ENCODE measurements at places on chromosomes 7 and 10.

DNA sequence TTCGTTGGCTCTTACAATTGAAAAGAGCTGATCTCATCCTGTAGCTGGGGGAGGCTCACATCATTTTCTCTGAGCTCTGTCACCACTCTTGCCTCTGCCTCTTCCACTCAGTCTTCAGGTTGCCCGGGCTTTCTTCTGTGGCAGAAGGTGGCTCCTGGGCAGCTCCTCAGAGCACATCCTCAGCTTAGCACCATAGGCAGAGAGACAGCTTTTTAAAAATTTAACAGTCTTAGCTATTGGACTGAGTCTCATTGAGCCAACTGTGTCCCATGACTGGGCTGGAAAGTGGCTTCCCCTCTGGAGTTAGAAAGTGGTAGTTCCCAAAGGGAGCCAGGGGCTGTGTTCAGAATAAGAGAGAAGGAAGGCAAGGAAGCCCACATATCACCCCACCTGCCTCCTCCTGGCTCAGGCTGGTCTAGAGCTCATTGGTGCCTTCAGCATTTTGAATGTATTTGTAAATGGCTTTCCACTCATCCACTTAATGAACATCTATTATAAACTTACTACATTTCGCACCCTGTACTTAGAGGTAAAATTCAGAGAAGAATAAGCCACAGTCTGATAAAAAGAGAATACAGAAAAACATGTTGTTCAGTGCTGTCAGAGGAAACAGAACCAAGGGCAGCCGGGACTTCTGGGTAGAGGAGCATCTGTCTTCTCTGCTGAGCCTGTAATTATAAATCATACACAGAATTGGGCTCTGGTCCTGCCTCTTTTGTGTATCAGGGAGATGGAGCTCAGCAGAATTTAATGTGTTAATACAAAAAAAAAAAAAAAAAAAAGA, 119.3 kb downstream of the WDFY4 start:
- H3K27ac ChIP-seq = no peak overlapping the region
- DNase-seq = no peak
- H3K4me1 ChIP-seq = peaks cover 7% of the 10 kb centered on the region
- peaks cover 24% of the 10 kb centered on the region for H3K27me3 ChIP-seq
- H3K36me3 ChIP-seq = peaks cover 5% of the 10 kb centered on the region

- no peak overlapping the region for H3K27ac ChIP-seq
- no peaks in the 10 kb centered on the region for H3K27me3 ChIP-seq
- no peaks in the 10 kb centered on the region for H3K36me3 ChIP-seq
- DNase-seq = no peak
- no peak overlapping the region for H3K4me3 ChIP-seq
Measured at GRCh38 chr7:34156336-34156735, 251.0 kb downstream of the BMPER start.

GRCh38 chr7:73865738-73866445, 4.9 kb downstream of the TMEM270 start:
- peaks cover 2% of the 10 kb centered on the region for H3K36me3 ChIP-seq
- H3K27me3 ChIP-seq = no peaks in the 10 kb centered on the region
- DNase-seq = no peak

DNA sequence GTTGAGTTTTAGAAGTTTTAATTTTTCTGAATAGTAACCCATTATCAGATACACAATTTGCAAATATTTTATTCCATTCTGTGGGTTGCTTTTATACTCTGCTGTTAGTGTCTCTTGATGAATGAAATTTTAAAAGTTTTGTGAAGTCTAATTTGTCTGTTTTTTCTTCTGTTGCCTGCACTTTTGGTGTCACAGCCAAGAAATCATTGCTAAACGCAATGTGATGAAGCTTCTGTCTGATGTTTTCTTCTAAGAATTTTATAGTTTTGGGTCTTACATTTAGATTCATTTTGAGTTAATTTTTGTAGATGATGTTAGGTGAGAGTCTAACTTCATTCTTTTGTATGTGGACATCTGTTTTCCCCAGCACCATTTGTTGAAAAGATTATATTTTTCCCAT, 330.0 kb upstream of the FOXK1 start:
- H3K36me3 ChIP-seq = no peaks in the 10 kb centered on the region
- no peak for DNase-seq
- H3K27me3 ChIP-seq = no peaks in the 10 kb centered on the region

DNA sequence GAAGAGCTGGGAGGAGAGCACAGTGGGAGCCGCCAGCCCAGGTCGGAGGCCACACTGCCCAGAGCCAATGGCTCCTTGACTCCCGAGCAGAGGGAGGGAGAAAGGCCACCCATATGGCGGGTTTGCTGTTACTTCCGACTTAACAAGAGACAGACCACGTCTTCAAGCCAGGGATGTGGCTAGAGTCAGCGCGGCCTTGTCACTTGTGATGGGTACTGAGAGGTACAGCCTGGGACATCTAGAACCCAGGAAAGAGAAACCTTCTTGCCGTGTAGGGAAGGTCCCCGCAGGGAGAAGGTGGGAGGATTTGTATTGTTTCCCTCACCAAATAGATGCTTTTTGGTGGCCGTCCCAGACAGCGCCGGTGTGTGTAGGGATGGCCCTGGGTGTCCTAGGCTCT, 127.6 kb downstream of the PAXIP1 start:
- H3K27me3 ChIP-seq = peaks cover 70% of the 10 kb centered on the region
- no peak overlapping the region for H3K4me3 ChIP-seq
- no peaks in the 10 kb centered on the region for H3K36me3 ChIP-seq
- no peaks in the 10 kb centered on the region for H3K4me1 ChIP-seq

GRCh38 chr7:93364806-93365205, 132.6 kb downstream of the VPS50 start:
- H3K27me3 ChIP-seq = peaks cover 8% of the 10 kb centered on the region
- no peak overlapping the region for H3K4me3 ChIP-seq
- H3K27ac ChIP-seq = no peak overlapping the region
- no peaks in the 10 kb centered on the region for H3K4me1 ChIP-seq

GRCh38 chr10:34816501-34817002, 1.5 kb upstream of the PARD3 start:
- H3K4me3 ChIP-seq = peak overlapping the region; percentile 36
- H3K4me1 ChIP-seq = peaks cover 7% of the 10 kb centered on the region
- H3K36me3 ChIP-seq = no peaks in the 10 kb centered on the region
- H3K27ac ChIP-seq = no peak overlapping the region
- DNase-seq = no peak

DNA sequence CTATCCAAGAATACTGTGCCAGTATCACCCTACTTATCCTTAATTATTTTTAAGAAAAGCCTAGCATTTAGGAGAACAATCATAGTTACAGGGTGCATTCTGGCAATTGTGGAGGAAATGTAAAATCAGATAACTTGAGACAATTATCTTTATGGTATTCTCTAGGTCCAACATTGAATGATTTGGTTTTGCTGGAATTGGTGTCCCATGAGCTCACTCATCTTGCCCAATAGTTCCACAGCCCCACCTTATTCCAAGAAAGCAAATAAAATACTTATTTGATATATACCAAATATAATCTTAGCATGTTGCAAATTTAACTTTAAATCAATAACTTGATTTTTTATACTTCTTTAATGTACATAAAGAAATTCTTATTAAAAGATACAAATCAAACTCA, 65.3 kb downstream of the DGKB start:
- H3K4me3 ChIP-seq = no peak overlapping the region
- no peaks in the 10 kb centered on the region for H3K4me1 ChIP-seq
- no peaks in the 10 kb centered on the region for H3K27me3 ChIP-seq
- no peak overlapping the region for H3K27ac ChIP-seq
- DNase-seq = no peak
- no peaks in the 10 kb centered on the region for H3K36me3 ChIP-seq

GRCh38 chr7:641269-641671, 85.2 kb upstream of the DNAAF5 start:
- no peaks in the 10 kb centered on the region for H3K27me3 ChIP-seq
- peaks cover 5% of the 10 kb centered on the region for H3K36me3 ChIP-seq
- no peak overlapping the region for H3K4me3 ChIP-seq
- peaks cover 4% of the 10 kb centered on the region for H3K4me1 ChIP-seq

GRCh38 chr10:110932505-110933180, 13.2 kb downstream of the SHOC2 start:
- no peak for DNase-seq
- H3K27me3 ChIP-seq = no peaks in the 10 kb centered on the region
- no peak overlapping the region for H3K4me3 ChIP-seq
- H3K36me3 ChIP-seq = peaks cover 8% of the 10 kb centered on the region

DNA sequence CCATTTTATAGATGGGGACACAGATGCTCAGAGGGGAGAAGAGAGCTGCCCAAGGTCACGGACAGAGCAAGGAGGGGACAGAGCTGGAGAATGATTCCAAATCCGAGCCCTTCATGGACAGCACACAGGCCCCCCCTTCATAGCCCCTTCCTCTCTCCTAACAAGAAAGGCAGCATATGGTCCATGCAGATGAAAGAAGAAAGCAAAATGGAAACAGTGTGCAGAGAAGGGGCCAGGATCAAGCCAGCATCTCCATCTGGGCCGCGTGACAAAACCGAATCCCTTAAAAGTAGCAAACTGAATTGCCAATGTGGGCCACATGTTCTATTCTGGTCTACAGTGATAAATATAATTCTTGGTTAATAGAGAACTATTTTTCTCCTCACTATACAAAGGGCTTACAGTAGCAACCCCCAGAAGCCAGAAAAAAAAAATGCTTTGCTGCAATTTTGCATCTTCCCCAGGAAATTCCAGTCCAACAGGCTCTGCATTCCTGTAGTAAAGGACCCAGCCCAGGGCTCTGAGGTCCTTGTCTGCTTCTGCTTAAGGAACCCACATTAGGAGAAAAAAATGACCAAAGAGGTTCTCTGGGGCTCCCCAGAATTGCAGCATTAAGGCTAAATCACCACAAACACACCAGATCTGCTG, 7.8 kb downstream of the CPXM2 start:
- no peaks in the 10 kb centered on the region for H3K4me1 ChIP-seq
- peaks cover 4% of the 10 kb centered on the region for H3K27me3 ChIP-seq
- H3K4me3 ChIP-seq = no peak overlapping the region
- DNase-seq = no peak
- no peak overlapping the region for H3K27ac ChIP-seq
- no peaks in the 10 kb centered on the region for H3K36me3 ChIP-seq

DNA sequence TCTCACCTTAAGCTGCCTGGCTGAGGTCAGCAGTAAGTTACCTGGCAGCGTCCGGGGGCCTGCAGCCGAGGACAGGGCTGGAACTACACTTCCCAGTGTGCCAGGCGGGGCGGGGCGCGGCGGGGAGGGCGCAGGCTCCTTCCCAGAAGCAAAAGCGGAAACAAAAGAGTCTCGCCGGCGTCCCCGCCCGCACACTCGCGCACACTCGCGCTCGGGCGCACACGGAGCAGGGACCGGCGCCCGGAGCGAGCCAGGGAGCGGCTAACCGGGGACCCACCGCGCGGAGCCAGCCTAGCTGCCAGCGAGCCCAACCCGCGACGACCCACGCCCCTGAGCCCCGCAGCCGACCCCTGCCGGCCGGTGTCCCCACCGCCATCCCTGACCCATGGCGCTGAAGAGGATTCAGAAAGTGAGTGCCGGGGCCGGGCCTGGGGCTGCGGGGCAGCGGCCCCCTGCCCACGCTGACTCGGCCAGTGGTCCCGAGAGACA, at the start of gene UBE2D1:
Gene UBE2D1 (plus strand): TSS at position 190 of the 489 bp plus-strand sequence. CDS start 196 bp downstream, at position 386.
- H3K4me3 ChIP-seq = peak within 1 kb of the TSS; percentile 89
- peak; percentile 68 for DNase-seq
- H3K27me3 ChIP-seq = peaks cover 6% of the 10 kb centered on the region
- peak within 1 kb of the TSS; percentile 84 for H3K27ac ChIP-seq

All from effector memory CD8-positive, alpha-beta T cell (primary cell).